GM23248 (cell line): ENCODE measurements at places on chromosomes 7 and 10. TPM values are rescaled to one million over a fixed set of nuclear protein-coding genes. Genes with fewer than 3 reads are reported as not detected.

- no peaks in the 10 kb centered on the region for H3K36me3 ChIP-seq
- H3K27me3 ChIP-seq, result no peaks in the 10 kb centered on the region
- peaks cover 50% of the 10 kb centered on the region for H3K4me1 ChIP-seq
Observed at GRCh38 chr10:91574236-91574635, 58.6 kb downstream of the PPP1R3C start.

DNA sequence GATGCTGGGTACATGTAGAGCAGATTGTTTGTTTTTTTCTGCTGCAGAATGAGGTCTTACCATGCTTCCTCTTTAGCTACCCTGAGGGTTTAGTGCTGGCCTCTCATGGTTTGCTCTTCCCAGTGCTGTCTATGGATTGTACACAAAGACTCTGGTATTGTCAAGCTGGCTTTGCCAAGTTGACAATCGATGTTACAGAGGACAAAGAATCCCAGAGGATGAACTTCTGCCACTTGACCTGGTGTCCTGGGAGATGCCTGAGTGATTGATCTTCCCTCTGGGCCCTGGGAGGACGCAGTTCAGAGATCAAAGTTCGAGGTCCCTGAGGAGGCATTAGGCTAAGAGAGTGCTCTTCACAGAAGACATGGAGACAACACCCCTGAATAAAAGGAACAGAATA, 865.4 kb downstream of the CCSER2 start:
- H3K4me3 ChIP-seq, result no peak overlapping the region
- H3K27me3 ChIP-seq, result no peaks in the 10 kb centered on the region
- no peak overlapping the region for H3K27ac ChIP-seq
- no peak for DNase-seq
- no peaks in the 10 kb centered on the region for H3K4me1 ChIP-seq

The PNLIPRP1 gene
- not detected in 2 replicates for total RNA-seq

- H3K27me3 ChIP-seq, result no peaks in the 10 kb centered on the region
- DNase-seq, result no peak
- no peak overlapping the region for H3K27ac ChIP-seq
- H3K4me1 ChIP-seq, result no peaks in the 10 kb centered on the region
Observed at GRCh38 chr10:7046615-7047014, 364.2 kb downstream of the SFMBT2 start.

DNA sequence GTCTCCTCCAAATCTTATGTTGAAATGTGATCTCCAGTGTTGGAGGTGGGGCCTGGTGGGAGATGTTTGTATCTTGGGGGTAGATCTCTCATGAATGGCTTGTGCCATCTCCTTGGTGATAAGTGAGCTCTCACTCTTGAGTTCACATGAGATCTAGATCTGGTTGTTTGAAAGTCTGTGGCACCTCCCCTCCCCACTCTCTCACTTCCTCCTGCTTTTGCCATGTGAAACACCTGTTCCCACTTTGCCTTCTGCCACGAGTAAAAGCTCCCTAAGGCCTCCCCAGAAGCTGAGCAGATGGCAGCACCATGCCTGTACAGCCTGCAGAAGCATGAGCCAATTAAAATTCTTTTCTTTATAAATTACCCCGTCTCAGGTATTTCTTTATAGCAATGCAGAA, 23.5 kb downstream of the TMEM229A start:
- H3K4me1 ChIP-seq, result no peaks in the 10 kb centered on the region
- H3K27ac ChIP-seq, result no peak overlapping the region
- H3K36me3 ChIP-seq, result no peaks in the 10 kb centered on the region
- H3K27me3 ChIP-seq, result no peaks in the 10 kb centered on the region
- DNase-seq, result no peak

The ARMC3 gene
- not detected in 2 replicates for total RNA-seq
